ENCODE measurements at places on chromosomes 12 and 14.

GRCh38 chr14:58287607-58288042 lies 10.7 kb upstream of the ARID4A start:
- no peak for DNase-seq

- DNase-seq, result no peak
These were observed 140.8 kb downstream of the ERC1 start for GRCh38 chr12:1131811-1132224.

DNA sequence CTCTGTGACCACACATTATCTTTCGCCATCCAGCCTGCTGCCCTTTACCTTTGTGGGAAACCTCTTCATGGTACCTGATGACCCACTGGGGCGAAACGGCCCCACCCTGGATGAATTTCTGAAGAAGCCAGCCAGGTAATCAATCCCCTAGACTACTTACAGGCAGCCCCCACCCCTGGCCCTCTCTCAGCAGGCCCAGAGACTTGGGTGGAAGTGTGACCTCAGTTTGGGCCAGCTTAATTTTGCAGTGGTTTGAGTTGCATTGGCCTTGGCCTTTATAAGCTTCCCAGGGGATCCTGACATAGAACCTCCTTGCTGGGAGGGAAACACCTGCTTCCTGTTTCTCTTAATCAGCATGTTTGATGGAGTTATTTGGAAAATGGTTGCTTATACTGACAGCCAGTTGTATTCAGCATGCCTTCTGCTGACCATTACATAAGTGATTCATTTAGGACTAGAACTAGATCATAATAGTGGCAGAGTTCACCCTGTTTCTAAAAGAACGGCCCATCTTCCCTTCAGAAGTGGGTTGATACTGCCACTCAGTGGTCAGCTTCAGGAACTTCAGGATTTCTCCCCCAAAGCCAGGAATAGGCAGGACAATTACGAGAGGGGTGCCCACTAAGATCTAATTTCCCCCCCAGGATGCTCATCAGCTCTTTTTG lies 6.1 kb downstream of the SDR39U1 start:
- peak; percentile 49 for DNase-seq

DNA sequence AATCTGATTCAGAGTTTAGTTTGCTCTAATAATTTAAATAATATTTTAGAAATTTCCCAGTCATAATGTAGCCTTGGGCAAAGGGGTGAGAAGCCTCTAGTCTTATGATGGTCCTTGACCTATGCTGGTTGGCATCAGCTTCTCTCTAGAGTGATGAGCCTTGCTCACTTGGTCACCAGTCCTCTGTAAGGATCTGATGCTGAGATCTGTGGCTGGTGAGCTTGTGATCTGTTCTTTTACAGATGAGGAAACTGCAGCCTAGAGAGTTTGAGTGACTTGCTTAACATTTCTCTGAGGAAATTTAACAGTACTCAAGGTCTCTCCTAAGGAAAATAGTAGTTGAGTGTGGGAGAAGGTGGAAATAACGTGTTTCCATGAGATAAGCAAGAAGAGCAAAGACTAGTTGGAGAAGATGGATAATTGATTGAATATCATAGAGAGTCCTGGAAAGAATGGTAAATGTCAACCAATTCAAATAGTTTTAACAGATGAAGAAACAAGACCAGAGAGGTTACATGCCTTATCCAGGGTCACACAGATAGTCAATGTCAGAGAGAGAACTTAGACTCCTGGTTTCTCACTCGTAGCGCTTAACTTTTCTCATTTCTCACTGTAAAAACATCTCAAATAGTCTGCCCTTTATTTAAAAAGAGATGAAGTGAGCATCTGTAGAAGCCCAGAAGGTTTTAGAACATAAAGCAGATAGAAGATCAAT lies 89.7 kb upstream of the ETV6 start:
- no peak for DNase-seq

DNA sequence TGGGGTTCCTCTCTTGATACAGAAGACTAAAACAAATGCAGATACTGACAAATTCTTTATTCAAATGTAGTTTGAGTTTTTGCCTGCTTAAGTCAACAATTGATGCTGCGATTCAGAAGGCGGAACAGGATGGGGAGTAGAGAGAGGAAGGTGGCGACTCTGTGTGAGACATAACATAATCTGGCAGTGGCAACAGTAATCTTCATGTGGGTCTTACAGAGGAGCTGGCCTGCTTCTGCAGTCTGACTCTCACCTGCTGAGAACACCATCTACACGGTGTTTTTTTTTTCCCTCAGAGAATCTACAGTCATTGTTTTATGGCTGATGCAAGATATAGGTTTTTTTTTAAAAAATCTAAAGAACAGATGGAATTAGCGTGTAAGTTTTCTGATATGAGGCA lies 10.1 kb downstream of the CCDC92 start:
- no peak for DNase-seq

- DNase-seq, result no peak
These were observed 55.5 kb downstream of the ANO2 start for GRCh38 chr12:5889381-5890047.

- DNase-seq, result peak; percentile 81
These were observed 137.0 kb upstream of the MAX start for GRCh38 chr14:65239143-65239937.

- DNase-seq, result no peak
These were observed 46.3 kb downstream of the NTS start for GRCh38 chr12:85920324-85920947.

DNA sequence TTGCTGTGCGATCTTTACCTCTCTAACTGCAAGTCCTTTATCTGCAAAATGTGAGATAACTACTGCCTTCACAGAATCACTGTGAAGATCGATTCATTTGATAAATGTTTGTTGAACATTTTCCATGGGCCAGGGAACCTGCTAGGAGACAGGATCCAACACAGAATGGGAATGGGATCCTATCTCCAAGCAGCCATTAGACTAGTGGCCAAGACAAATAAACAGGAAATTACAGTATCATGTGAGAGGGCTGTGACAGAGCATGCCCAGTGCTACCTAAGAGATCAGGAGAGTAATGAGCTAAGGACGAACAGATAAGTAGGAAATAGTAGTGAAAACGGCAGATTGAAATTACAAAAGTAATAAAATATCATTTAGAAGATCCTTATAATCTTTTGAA lies 105.7 kb downstream of the GRIN2B start:
- DNase-seq, result no peak

DNA sequence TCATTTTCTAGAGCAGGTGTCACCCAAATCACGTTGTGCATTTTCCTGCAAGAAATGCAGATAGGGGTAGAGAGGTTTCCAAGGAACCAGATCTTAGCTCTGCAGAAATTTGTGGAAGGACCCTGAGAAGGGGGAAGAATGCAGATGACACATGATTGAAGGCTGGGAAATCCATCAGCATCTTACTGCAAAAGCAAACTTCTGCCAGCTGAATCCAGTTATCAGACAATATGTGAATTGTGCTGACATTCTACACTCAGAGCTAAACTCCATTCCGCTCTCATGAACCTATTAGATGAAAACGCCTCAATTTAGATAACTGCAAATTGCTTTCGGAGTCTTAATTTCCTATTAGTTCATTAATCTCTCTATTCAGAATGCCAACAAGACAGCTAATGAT lies 211.3 kb upstream of the NOS1 start:
- DNase-seq, result no peak

GRCh38 chr12:80877721-80878265 lies 59.9 kb downstream of the LIN7A start:
- DNase-seq, result peak; percentile 49

DNA sequence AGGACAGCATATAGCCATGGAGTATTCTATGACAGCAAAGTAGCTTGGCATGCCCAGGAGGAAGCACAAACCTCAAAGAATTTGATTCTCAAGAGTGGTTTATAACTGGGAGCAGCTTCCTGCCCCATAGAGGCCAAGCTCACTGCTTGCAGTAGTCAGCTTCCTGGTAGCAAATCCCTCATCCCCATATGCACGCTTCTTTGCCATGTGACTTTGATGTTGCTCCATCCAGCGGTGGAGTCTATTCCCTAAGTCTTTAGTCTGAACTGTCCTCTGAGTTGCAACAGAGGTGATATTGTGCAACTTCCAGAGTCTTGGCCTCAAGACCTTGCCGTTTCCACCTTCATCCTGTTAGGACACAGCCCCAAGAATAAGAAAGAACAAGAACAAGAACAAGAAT lies 996.8 kb upstream of the TMEM132C start:
- DNase-seq, result peak; percentile 98

DNA sequence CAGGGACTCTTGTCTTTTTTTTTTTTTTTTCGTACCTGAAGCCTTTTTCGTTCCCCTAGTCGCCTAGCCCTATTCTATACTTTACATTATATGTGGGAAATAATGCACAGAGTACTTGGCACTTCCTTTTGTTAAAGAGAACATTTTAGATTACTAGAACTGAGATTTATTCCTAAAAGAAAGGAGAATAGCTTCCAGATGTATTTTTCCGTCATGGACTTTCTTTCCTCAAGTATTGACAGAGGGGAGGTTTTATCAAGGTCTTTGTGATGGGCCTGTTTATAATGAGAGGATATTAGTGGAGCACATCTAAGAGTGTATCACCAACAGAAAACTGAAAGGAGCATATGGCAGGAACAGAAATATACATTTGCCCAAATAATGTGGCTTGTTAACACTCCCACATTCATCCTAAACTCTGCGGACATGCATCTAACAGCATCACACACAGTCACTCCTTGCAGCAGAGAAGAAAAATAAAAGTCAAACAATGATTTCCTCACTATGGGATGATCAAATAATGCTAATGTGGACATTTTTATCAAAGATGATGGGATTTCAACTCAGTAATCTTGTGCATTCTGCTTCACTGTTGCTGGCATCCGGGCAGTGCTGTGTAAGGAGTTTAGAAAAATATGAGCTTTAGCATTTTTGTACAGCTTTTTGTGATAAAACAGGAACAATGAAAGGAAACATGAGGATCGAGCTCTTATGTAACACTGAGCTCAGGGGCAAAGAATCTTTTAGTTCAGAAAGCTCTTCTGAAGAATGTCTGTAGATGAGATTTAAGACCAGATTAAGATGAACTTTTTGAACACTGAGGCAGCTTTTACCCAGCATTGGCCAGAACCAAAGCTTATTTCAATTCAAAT lies 183.1 kb downstream of the EGLN3 start:
- peak; percentile 28 for DNase-seq

GRCh38 chr12:109156036-109156435 lies 39.6 kb downstream of the ACACB start:
- no peak for DNase-seq

DNA sequence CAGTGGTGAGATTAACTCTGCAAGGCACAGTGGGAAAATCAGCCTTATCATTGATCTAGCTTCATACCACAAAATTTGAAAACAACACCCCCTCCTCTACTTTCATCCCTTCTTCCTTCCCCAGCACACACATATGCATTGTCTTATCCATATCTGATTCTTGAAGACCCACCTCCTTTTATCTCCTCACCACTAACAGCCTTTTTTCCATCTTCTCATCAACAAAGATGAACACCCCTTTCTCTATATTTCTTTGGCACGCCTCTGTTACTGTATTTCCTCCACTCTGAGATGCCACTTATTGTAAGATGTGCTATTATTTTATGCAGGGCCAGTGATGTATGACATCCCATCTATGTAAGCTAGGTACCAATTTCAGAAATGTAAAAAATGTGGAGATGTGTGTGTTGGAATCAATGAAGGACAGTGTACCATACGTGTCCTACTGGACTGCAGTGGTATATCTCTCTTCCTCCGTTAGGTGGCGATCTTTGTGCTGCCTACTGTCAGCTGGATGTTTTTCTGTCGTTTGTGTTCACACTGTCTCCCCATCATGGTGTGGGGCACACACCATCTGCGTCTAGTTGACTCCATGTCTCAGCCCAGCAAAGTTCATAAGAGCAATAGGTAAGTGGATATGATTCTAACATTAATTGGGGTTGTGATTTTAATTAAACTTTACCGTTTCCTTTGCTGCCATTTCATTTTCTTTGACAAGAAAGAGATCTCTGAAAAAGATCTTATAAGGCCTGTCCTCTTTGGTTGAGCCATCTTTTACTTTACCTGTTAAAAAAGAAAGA lies 24.0 kb downstream of the CCDC38 start:
- DNase-seq, result peak; percentile 13

GRCh38 chr12:68825569-68826217 lies 17.7 kb downstream of the MDM2 start:
- DNase-seq, result no peak

GRCh38 chr12:107684029-107684795 lies 1.4 kb upstream of the PWP1 start:
- peak; percentile 24 for DNase-seq

Data from skeletal muscle cell (primary cell).